Mesenteric fat pad (tissue), 1 donor: ENCODE measurements at places on chromosomes 12 and 14. TPM values are rescaled to one million over a fixed set of nuclear protein-coding genes. Genes with fewer than 3 reads are reported as not detected.

Gene DMAC2L
- 19.5 TPM for total RNA-seq

Gene NINJ2
- total RNA-seq, result 18.5 TPM

Gene COX8C
- not detected for total RNA-seq

Gene BCL2L14
- total RNA-seq, result not detected

- no peak for DNase-seq
These were observed 28.1 kb downstream of the TNFAIP2 start for GRCh38 chr14:103151270-103151945.

Gene CIROP
- total RNA-seq, result not detected
